ENCODE measurements at places on chromosomes 16 and 17.

DNA sequence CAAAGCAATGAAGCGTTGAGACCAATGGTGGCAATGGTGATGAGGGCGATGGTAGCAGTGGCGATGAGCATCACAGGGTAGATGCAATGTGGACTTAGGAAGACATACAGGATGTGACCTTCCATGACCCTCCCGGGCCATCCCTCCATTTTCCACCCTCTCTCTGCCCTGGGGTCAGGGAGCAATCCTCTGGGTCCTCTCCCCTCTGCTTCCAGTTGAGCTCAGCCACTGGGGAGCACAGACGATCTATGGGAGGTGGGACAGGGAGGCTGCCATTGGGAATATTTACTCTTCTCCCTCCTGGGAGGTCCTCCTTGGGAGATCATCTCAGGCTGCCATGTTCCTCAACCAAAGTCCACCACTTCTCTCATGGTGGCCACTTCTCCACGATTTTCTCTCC lies 260.7 kb upstream of the FOXF1 start:
- no peak for DNase-seq

DNA sequence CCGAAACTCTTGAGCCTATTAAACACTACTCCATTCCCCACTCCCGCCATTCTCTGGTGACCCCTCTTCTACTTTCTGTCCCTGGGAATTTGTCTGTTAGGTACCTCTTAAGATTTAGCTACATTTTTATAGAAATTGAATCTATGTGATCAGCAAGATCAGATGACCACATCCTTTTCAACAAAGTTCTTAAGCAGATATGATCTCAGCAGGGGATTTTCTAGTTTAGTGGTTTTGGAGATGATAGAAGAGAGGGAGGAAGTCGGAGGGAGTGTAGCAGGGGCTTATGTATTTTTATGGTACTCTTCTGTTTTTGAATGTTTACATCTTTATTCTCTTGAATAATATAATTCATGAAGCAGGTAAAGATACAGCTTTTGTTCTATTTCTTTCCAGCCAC lies 40.8 kb downstream of the RPA1 start:
- DNase-seq = no peak

DNA sequence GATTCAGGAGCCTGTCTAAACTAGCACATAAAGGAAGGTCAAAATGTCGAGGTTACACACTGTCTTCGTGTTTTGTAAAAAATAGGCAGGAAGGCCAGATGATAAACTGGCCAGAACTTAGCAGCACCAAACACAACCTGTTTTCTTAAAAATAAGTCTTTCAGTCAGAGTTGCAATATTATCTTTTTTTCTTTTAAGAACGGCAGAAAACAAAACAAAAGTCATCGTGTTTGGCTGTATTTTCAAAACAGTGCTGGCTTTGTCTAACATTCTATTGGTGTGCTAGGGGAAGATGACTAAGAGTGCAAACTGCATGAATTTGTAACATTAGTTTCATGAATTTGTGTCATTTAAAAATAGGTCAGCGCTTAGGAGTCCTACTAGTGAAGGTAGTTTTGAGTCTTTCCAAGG lies 5.3 kb downstream of the MAF start:
- DNase-seq = no peak

DNA sequence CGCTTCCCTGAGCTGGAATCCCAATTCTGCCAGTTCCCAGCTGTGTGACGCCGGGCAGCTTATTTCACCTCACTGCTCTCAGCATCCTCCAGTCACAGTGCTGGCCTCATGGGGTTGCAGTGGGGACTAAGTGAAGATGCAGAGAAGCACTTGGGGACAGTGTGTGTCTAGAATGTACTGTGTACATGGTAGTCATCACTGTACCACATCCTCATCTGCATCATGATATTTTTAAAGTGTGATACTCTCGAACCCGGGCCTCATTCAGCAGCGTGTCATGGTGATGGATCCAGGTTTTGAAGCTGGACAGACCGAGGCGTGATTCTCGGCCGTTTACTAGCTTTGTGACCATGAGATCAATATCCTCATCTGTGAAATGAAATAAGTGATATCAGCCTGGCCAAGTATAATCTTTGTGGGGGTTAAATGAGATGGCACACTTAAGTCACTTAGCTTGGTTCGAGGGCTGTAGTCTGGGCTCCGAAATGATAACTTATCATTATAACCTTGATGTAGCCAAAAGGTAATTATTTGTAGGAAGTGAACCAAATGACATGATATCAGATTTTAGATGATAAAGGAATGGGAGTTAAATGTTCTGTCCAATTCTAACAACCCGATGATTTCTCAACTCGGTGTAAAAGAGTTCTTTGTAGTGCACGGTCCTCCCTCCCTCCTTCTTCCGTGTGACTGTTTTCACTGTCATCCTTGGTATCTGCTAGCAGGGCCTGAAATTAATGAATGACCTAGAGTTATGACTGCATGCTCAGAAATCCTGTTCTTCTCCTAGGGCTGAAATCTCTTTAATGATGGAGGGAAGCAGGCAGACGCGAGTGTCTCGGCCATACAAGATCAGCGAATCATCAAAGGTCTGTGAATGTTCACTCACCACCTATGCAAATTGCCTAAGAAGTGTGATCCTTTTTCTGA lies 2.0 kb downstream of the KLHL36 start:
- DNase-seq = no peak

GRCh38 chr17:56305007-56305406 lies 151.7 kb downstream of the ANKFN1 start:
- no peak for DNase-seq

DNA sequence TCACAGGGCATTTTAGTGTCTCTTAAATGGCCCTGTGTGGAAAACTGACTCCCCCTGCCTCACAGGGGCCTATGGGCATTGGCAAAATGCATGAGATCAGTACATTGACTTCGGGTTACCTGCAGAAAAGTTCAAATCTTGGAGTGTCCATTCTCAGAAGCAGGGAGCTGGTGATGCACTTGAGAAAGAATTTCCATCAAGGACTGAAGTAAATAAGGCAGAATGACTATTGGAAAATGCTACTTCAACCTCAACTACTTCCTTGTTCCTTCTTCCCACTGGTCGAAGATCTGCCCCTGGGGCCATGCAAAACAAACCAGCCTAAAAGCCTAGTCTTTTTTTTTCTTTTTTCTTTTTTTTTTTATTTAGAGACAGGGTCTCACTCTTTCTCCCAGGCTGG lies 13.8 kb upstream of the GSDMA start:
- no peak for DNase-seq

DNA sequence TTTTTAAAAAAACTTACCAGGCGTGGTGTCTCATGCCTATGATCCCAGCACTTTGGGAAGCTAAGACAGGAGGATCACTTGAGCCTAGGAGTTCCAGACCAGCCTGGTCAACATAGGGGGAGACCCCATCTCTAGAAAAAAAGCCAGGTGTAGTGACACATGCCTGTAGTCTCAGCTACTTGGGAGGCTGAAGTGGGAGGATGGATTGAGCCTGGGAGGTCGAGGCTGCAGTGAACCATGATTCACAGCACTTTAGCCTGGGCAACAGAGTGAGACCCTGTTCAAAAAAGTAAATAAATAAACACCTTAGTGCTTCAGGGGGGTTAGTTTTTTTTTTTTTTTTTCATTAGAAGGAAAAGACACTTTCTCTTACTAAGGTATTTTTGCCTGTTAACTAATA lies 58.9 kb upstream of the LRRC37A3 start:
- DNase-seq = no peak

DNA sequence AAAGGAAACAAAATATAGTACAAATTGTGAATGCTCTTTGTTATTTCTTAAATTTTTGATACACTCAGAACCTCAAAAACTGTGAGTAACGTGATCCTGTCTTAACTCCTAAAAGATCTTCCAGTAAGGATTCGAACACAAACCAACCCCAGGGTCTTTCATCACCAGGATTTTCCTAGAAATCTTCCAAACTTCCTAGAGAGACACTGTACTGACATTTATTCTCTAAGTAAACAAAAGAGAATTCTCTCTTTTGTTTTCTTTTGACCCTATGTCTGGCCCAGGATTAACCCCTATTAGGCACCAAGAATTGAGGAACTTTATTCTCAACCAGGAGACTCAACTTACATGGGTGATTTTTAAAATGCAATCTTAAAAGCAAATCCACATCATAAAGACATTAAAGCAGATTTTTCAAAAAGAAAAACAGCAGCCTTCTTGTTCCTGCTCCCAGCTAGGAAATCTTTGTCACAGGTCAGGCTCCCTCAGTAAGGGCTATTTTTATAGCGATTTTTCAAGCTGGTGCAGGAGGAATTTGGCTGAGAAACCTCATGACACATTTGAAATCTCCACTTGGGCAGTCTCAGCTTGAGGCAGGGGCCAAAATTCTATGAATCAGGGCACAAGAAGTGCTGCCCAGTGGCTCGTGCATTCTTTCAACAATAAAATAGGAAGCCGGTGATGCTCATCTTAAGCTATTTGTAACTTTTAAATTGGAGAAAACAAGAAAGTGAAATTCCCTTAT lies 6.2 kb upstream of the SMG1 start:
- no peak for DNase-seq

- no peak for DNase-seq
Measured at GRCh38 chr17:66537502-66537901, 235.1 kb downstream of the PRKCA start.

DNA sequence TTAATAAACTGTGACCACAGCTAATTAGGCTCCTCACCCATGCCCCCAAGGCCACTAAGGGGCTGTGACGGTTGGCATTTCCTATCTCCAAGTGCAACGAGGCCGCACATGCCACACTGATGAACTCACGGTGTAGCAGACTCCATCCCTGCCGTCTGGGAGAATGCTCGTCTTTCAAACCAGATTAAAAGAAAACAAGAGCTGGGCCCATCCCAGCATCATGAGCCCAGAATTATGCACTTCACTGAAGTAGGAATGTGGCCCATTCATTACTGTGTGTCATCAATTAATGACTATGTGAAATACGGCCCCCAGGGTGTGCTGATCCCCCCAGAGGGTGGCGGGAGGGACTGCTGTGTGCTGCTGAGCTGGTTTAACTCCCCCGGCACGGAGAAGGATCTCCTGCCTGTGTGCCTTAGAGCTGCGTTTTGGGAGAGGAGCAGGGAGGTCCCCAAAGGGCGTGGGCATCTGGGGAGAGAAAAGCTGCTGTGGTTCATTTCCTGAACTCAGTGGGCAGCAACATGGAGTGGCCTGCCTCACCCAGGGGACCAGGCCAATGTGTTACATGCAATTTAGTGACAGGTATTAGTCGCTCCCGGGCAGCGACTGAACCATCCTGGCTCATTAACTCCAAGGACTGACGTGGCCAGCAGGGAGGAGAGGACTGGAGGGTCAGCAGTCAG lies 194.5 kb downstream of the FOXL1 start:
- no peak for DNase-seq

DNA sequence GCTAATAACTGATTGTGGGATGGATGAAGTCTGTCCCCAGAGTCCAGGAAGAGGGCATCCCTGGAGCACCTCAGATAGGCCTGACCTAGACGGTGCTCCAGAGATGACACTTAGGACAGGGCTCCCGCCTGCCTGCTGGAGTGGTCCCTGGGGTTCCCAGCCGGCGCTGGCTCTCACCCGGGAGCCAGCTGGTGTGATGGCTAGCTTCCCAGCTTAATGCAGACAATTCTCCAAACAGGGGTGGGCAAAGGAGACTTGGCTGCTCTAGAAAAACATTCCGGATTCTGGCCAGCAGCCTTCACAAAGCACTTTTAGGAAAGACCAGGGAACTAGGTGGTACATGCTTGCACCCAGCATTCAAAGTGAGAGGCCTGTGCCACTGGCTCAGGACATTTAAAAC lies 18.6 kb downstream of the ACE start:
- DNase-seq = no peak

DNA sequence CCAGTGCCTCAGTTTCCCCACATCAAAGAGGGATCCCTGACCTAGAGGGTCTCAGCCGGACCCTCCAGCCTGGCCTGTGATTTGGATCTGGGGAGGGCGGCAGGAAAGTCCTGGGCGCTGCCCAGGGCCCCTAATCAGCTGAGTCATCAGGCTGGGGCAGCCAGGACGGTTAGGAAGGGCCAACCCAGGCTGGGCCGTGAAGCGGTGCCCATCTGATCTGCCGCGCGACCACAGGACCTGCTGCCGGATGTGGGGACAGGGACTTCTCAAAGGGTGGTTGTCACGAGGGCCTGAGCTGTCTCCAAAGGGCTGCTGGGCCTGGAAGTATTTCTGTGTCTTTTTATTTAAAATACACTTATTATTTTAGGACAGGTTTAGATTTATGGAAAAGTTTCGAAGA lies 4.4 kb downstream of the TPSAB1 start:
- peak; percentile 40 for DNase-seq

- DNase-seq = no peak
Measured at GRCh38 chr17:11384131-11384530, 143.1 kb downstream of the SHISA6 start.

DNA sequence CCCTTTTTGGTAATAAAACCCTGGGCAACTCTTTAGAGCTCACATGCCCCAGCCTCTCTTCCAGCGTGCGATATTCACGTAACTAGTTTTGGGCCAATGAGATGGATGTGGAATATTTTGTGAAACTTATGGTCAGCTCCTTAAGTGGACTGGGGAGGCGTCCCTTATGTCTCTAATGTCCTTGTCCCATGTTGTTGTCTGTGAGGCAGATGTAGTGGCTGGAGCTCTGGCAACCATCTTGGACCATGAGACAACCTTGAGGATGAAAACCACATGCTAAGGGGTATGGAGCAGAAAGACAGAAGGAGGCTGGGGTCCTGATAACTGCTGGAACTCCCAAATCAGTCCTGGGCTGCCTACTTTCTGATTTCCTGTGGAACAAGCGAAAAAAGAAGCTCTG lies 31.4 kb upstream of the GPRC5B start:
- DNase-seq = no peak

DNA sequence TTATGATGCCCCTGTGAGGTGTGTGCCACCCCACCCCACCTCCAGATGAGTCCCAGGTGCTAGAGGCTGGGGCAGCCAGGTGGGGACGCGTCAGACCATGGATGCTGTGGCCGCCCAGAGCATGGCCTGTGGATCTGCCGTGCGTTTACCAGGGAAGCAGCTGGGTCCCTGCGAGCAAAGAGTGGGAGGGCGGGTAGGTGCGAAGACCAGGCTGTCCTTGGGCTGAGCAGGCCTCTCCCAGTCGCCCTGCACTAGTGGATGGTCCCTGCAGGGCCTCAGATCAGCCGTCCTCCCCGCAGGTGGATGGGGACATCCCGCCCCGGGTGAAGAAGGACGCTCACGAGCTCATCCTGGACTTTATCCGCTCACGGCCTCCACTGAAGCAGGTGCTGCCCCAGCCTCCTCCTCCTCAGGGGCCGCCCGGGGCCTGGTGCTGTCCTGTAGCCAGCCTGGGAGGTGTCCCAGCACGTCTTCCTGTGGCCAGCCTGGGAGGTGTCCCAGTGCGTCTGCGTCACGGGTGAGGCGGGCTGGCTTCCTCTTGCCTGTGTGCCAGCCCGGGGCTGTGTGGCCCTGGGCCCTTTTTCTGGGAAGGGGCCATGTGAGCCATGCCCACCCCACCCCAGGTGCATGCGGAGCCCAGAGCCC lies 18.0 kb upstream of the TCF25 start:
- DNase-seq = no peak

- no peak for DNase-seq
Measured at GRCh38 chr16:50365791-50366575, 2.8 kb downstream of the BRD7 start.

GRCh38 chr16:28990375-28991040 lies 5.7 kb downstream of the LAT start:
- no peak for DNase-seq

- no peak for DNase-seq
Measured at GRCh38 chr17:74042744-74043486, 160.6 kb upstream of the RPL38 start.

Measured in CD4-positive, alpha-beta T cell treated with Interferon gamma for 1 hour (primary cell).